ENCODE measurements at places on chromosomes 7 and 10.

GRCh38 chr7:39336442-39336841 lies 229.8 kb upstream of the YAE1 start:
- no peaks in the 10 kb centered on the region for H3K27me3 ChIP-seq
- no peaks in the 10 kb centered on the region for H3K4me1 ChIP-seq
- H3K4me3 ChIP-seq, result no peak overlapping the region
- no peaks in the 10 kb centered on the region for H3K36me3 ChIP-seq
- DNase-seq, result no peak

GRCh38 chr10:46306516-46307184 lies 19.9 kb downstream of the ANTXRL start:
- no peaks in the 10 kb centered on the region for H3K36me3 ChIP-seq
- DNase-seq, result no peak
- H3K27ac ChIP-seq, result no peak overlapping the region
- H3K4me3 ChIP-seq, result no peak overlapping the region
- no peaks in the 10 kb centered on the region for H3K27me3 ChIP-seq

GRCh38 chr7:108167460-108167859 lies 37.3 kb upstream of the LAMB4 start:
- H3K27ac ChIP-seq, result no peak overlapping the region
- no peaks in the 10 kb centered on the region for H3K27me3 ChIP-seq
- DNase-seq, result no peak
- no peaks in the 10 kb centered on the region for H3K36me3 ChIP-seq
- no peak overlapping the region for H3K4me3 ChIP-seq
- H3K4me1 ChIP-seq, result no peaks in the 10 kb centered on the region

GRCh38 chr7:44277851-44278250 lies 47.5 kb downstream of the CAMK2B start:
- H3K27ac ChIP-seq, result no peak overlapping the region
- H3K4me1 ChIP-seq, result no peaks in the 10 kb centered on the region
- H3K36me3 ChIP-seq, result no peaks in the 10 kb centered on the region
- DNase-seq, result no peak

Data from stomach (tissue), 19 donors.